ENCODE measurements at places on chromosomes 12 and 14.

DNA sequence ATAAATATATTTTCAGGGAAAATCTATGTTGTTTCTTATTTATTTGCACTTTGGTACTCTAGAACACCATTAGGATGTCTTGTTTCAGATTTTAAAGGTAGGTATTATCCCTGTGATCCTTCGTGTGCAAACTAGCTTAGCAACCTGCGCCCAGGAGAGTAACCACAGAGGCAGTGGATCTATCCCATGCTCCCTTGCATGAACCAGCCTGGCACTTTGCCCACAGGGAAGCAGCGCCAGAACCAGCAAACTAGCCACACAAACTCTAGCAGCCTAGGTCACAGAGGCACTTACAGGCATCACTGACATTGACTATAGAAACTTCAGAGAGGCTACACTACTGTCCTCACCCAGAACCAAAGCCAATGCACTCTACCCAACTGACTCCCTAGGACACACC lies 76.1 kb downstream of the TSHR start:
- no peak for DNase-seq

DNA sequence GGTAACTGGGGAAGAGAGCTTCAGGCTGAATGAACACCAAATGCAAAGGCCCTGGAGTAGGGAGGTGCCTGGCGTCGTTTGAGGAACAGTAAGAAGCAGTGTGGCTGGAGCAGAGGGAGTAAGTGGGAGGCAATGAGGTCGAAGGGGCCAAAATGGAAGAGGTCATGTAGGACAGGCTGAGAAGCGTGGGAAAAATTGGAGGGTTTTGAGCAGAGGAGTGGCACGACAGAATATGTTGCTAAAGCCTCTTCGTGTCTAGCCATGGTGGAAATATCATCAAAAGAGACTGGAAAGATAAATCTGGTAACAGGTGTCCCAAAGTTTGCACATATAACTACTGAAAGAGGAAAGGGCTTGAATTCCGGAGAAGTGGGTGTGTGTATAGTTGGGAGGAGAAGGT lies 1.9 kb downstream of the TRIM9 start:
- no peak for DNase-seq

DNA sequence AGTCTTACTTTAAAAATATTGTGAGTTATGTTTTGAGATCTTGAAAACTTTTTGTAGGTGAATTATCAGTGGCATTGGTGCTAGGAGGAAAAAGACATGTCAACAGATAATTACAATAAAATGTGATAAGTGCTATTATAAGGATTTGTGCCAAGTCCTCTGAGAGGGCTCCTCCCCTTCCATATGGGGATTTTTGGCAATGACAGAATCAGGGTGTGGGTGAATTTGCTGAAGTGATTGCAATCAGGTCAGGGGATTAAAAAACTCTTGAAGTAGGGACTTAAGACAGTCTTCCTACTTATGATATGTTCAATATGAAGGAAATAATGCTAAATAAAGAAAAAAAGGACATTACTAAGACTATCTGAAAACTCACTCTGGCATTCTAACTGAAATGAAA lies 122.5 kb downstream of the SLC15A5 start:
- no peak for DNase-seq

DNA sequence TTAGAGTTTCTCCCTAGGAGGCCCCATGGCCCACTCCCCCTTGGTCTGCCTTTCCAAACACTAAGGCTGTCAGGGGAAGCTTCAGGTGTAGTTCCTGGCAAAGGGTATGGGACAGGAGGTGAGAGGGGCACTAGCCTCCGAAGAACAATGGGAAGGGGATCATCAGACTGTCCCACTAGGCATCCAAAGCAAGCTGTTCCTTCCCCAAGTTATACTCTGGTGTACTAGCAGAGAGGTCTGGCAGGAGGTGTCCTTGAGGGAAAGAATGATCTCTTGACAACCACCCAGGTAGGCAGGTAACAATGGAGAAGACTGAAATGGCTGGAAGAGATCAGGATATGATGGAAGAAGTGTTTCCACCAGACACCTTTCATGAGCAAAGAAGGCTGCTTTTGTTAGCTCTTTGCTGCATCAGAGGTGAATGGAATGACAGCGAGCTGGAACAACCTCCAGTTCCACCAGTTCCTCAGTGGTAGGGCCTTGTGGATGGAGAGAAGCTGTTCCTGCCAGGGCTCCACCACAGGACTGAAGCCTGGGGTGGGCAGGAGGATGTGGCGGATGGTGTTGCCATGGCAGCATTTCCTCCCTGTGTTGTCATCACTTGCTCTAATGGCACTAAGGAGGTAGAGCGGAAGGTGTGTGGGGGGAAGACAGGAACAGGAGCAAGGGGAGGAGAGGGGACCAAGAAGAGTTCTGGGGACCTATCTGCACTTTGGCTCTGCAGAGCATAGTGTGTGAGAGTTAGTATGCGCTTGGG lies 2.3 kb upstream of the AGAP2 start:
- no peak for DNase-seq

DNA sequence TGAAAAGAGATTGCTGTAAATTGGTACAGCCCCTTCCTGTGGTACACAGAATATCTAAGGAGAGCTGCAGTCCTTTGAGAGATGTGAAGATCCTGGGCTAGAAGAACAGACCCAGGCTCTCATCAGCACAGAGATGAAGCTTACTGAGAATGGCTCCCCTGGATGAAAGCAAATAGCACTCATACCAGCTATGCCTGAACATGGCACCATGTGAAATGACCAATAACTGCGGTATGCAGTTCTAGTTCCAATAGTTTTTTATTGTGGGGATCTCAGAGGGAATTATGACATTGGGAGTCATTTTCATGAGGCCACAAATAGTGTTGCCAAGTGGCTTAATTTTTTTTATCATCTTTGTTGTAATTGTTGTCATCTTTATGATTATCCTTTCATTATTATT lies 15.4 kb upstream of the TRHDE start:
- DNase-seq: no peak

DNA sequence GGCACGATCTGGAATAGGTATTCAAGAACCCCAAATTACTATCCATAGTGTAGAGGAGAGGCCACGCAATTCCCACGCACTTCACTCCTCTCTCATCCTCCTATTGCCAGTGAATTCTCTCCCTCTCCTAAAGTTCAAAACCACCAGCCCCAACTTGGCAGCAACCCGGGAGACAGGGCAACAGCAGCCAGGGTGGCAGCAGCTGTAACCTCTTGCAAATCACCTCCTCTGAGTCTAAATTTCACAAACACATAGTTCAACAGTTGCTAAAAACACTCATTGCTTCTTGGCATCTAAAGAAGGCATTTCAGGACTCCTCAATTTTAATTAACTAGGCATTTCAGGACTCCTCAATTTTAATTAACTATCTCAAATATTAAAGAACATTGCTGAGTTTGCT lies 37.7 kb upstream of the MANSC4 start:
- DNase-seq: no peak

DNA sequence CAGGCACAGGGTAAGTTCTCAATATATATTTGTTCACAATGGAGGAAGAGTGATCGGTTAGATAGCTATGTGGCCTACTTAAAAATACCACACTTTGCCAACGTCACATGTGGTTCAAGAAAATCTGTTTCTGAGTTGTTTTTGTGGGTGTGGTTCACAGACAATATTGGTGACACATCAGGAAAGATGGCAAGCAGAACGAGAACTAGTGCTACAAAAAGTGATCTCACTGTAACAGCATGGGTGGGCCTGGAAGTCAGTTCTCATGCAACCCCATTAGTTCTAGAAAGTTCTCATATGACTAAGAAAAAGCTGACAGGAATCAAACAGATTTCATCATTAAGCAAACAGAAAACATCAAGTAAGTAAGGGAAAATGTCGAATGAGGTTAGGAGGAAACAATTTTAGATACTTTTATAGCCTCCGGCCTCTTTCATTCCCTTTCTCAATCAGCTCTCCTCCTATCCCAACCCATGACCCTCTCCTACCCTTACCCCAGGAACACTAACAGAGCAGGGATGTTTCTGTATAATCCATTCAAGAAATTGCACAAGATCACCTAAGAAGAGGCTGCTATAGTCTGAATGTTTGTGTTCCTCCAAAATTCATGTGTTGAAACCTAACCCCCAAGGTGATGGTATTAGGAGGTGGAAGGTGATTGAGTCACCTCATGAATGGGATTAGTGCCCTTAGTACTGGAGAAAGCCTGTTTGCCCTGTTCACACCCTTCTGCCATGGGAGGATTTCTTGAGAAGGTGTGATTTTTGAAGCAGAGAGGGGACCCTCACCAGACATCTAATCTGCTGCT lies 15.5 kb upstream of the NTN4 start:
- peak; percentile 96 for DNase-seq

GRCh38 chr14:92789457-92790089 lies 4.5 kb upstream of the GOLGA5 start:
- no peak for DNase-seq

DNA sequence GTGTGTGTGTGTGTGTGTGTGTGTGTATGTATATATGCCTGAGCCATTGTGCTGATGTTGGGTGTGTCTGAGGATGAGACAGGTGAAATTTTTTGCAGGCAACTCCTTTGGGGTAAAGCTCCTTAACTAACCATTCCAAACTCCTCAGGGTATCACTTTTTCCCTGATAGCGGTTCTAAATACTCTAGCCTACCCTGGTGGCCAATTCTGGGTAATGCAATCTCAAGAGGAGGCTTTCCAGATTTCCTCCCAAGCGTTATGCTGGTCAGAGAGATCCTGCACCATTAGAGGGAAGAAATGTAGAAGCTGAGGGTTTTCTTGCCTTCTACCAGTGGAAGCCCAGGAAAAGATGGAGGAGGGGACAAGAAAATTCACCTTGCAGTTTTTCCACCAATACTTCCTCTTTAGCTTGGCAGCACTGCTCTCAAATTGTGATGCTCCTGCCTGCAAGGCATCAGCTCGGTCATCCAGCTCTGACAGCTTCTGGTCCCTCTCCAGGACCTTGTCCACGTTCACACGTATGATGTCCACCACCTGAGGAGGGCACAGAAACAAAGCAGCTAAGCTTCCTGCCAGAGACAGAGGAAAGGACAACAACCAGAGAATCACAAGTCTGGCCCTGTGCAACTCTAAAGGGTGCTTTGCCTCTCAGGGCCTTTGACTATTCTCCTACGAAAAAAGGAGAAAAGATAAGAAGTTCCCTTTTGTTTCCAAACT lies 4.9 kb downstream of the VAMP1 start:
- peak; percentile 69 for DNase-seq

GRCh38 chr12:90995010-90995409 lies 9.8 kb downstream of the EPYC start:
- DNase-seq: peak; percentile 54

- peak; percentile 11 for DNase-seq
These were observed 782.5 kb downstream of the TMTC2 start for GRCh38 chr12:83468988-83469908.

DNA sequence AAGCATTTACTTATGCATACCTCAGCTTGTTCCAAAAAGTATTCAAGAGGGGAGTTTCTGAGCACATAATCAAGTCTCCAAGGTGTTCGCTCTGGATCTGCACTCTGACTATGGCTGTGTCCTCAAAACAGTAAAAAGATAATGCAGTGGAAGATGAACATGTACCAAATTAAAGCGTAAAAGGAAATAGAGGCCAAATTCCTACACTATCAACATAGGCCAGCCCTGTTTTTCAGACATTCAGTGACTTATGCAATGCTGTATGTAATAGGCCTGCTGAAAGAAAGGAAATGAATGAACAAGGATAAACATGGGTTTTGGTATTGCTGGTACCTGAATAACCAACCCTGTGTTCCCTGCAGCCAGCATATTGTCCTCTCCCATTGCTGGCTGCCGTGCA lies 115.7 kb downstream of the SAMD4A start:
- DNase-seq: peak; percentile 63

DNA sequence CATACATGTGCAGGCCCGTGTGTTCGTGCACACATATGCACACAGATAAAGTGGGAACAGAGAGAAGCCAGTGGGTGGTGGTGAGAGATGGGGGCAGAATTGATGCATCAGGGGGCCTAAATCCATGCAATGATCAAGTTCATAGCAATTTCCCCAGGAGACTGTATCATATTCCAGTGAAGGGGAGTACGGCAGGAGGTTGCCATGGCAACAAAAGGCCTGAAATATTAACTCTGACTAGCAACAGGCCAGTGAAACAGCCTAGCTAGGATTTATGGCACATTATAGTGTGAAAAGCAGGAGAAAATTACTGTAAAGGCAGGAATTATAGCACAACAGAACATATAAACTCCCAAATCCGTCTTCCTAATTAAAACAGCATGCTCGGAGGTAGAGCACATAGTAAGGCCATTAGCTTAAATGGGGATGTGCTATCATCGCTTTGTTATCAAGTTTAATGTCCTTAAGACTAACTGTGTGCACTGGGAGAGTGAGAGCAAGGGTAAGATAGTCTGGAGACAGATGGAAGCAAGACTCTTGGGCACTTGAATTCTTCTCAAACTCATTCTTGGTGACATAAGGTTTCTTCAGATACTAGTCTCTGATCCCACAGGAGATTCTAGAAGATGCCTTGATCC lies 806.3 kb downstream of the DIO2 start:
- DNase-seq: peak; percentile 7

- DNase-seq: no peak
These were observed 4.3 kb downstream of the HOXC9 start for GRCh38 chr12:54004063-54004840.
